ENCODE measurements at places on chromosomes 5 and 9.
A peak's percentile ranks its signal among the peaks of the same experiment; 100 is the strongest.

GRCh38 chr5:149938279-149938678 is 6.3 kb downstream of the PDE6A start:
- peak; percentile 67 for DNase-seq

GRCh38 chr5:66617226-66617861 is 21.2 kb downstream of the MAST4 start:
- DNase-seq, result no peak

GRCh38 chr5:157559301-157559700 is 16.3 kb downstream of the ADAM19 start:
- DNase-seq, result no peak

DNA sequence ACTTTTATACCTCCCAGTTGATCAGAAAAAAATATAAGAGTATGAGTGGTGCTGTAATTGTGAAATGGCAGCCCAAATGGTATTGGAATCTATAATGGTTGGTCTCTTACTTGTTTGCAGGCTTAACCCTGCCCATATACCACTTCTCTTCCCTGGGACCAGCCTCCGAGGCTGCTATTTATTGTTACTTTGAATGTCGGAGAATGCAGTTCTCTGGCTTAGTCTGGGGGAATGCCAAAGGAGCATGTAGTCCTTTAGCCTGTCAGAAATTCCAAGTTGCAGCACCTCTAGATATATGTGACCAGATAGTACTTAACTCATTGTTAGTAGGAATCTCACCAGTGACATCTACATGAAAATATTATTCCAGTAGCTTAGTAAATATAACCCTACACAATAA is 47.5 kb downstream of the SLC44A1 start:
- no peak for DNase-seq

DNA sequence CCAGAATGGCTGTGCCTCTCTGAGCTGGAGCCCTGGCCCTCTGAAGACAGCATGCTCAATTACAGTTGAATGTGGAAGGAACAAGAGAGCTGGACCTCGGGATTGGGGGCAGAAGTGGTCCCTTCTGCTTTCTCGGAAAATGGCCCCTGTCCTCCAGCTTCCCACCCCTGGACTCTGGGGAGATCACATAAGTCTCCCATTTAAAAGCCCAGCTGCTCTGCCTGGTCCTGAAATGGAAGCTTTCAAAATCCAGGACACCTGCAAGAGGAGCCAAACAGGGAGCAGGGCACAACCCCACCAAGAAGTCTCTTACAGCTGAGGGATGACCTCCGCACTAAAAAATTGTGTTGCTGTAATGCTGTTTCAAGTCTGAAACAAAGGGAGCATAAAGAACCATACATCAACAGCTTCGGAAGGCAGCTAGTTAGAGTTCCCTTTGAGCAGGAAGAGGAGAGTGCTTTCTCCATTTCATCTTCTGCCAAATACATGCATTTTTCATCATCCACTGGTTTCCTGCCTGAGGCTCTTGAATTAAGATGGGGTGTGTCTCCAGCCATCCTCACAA is 48.2 kb downstream of the TGFBI start:
- no peak for DNase-seq

DNA sequence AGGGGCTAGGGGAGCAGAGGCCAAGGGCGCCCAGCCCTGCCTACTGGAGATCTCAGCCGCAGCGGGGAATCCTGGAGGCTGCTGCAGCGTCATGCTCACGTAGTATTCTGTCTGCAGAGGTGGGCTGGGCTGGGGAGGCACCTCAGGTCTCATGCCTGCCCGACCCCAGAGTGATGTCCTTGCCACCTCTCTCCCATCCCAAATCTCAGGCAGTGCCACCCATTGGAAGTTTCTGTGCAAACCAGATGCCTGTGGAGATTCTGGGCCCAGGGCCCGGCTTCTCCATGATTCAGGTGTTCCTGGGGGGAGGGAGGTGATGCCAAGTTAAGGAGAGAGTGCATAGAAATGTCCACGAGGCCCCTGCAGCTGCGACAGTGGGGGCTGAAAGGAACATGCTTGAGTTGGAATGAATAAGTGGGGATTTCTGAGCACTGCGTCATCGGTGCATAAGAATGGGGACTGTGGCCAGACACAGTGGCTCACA is 72.0 kb downstream of the ANKRD33B start:
- no peak for DNase-seq

DNA sequence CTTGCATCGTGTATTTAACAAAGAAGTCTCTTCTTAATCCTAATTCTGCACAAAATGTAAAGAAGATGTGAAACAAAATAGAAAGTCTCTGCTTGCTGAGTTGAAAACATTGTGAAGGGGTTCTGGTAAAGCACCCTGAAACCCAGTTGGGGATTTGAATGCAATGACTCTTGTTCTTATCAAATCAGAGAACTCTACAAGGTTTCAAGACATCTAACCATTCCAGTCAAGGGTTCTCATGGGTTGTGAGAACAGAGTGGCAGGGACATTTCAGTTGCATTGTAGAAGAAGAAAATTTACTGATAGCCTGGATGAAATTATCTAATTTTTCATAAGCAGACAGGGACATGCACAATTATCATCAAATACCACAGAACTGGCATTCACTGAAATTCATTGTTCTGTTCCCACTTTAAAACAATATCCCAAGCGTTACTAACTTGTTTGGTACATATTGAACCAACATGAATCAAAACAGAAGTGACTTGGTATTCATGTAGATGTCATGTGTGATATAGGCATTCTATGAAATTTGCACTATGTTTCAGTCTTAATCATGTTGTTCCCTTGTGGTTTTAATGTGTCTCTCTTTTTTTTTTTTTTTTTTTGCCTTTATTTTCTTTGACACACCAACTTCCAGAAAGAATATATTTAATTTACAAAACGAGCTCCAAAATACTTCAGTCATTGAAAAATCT is 563.3 kb downstream of the IRX1 start:
- no peak for DNase-seq

DNA sequence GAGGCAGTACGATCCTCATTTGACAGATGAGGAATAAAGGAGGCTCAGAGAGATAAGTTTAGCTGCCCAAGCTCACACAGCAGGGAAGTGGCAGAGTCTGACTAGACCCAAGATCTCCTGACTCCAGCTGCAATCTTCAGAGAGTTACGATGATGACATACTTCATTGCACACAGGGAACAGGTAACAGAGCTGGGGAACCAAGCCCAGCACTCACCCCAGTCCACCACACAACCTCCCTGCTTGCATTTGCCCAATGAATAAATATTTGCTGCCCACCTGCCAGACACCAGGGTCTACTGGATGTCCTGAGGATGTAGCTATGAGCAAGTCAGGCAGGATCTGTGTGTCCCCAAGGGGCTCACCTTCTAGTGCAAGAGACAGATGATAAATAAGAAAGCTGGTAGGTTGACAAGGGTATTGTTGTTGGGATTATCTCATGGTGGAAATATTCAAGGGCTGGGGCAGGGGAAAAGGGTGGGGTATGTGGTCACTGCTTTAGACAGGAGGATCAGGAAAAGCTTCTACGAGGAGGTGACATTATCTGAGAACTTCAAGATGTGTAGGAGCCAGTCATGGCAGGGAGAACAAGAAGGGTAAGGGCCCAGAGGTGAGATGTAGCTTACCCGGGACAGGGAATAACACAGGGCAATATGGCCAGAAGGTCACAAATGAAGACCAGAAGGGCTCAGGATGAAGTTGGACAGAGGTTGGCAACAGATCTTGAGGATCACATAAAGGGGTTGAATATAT is 28.6 kb upstream of the CPEB4 start:
- DNase-seq, result no peak

- DNase-seq, result no peak
These were observed 24.2 kb downstream of the COL27A1 start for GRCh38 chr9:114179516-114179915.

DNA sequence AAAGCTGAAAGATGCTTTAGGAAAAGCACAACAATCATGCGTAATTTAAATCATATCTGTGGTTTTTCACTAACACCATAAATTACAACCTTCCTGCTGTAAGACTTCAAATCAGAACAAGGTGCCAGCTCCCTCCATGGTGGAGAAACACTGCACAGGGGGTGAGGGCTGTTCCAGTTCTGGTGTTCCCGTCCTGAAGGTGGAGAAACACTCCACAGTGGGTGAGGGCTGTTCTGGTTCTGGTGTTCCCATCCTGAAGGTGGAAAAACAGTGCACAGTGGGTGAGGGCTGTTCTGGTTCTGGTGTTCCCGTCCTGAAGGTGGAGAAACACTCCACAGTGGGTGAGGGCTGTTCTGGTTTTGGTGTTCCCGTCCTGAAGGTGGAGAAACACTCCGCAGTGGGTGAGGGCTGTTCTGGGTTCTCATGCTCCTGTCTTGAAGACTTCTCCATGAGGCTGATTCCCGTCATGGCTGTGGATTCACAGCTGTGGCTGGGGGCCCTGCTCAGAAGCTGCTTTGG is 12.9 kb downstream of the PLEKHG4B start:
- DNase-seq, result no peak

- DNase-seq, result no peak
These were observed 363.3 kb downstream of the KDM4C start for GRCh38 chr9:7121055-7121454.

- DNase-seq, result no peak
These were observed 164.4 kb downstream of the DAB2IP start for GRCh38 chr9:121815546-121816448.

Data from astrocyte of the spinal cord (primary cell).